Stimulated activated CD8-positive, alpha-beta memory T cell treated with anti-CD3 and anti-CD28 coated beads, Interleukin-12 subunit alpha, Interleukin-12 subunit beta, amount 100 ng/mL, for 4 hours (primary cell): ENCODE measurements at places on chromosomes 3 and 15.

DNA sequence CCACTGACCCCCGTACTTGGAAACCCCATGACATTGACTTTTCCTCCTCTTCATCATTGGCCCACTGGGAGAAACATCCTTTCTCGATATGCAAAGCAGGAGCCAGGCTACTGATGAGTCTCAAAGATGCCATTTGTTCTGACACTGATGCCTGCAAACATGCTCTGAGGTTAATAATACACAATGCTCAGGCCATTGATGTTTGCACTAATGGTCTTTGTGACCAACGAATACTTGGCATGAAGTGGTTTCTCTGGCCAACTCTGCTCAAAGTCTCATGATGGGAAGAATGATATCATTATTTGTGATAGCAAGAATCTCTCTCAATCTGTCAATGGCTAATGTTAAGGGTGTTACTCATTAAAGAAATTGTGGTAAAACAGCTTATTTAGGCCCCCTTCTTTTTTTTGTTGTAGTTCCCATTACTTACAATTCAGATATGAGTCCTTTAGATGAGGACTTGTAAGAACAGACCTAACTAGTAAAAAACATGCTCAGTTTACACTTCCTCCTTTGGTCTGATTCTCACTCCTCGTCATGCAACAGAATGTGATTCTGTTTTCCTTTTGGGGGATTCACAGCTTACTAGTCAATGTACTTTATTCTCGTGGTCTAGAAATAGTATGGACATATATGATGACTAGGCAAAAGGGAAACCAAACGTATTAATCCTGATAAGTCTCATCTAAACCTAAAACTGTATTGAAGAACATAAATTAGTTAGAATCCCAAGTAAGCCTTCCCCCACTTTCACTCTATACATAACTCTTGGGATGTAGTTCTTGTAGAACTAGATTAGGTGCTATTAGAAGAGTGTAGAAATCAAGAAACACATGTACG lies 488.8 kb upstream of the DPPA4 start:
- DNase-seq = no peak

- DNase-seq = peak; percentile 55
Measured at GRCh38 chr15:31365655-31366127, 39.1 kb downstream of the KLF13 start.

DNA sequence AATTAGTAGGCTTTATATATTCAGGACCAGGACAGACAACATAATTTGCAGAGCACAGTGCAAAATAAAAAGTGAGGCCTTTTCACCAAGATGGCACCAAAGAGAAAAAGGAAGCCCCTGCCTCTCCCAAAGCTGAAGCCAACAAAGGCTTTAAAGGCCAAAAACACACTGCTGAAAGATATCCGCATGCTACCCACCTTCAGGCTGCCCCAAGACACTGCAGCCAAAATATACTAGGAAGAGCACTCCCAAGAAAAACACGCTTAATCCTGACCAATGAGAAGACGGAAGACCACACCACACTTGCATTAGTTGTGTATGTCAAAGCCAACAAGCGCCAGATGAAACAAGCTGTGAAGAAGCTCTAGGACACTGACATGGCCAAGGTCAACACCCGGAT lies 38.0 kb downstream of the PIK3CB start:
- DNase-seq = no peak

- DNase-seq = no peak
Measured at GRCh38 chr3:76873532-76874242, 166.2 kb upstream of the ROBO2 start.

GRCh38 chr15:35986191-35986721 lies 440.3 kb upstream of the DPH6 start:
- no peak for DNase-seq

DNA sequence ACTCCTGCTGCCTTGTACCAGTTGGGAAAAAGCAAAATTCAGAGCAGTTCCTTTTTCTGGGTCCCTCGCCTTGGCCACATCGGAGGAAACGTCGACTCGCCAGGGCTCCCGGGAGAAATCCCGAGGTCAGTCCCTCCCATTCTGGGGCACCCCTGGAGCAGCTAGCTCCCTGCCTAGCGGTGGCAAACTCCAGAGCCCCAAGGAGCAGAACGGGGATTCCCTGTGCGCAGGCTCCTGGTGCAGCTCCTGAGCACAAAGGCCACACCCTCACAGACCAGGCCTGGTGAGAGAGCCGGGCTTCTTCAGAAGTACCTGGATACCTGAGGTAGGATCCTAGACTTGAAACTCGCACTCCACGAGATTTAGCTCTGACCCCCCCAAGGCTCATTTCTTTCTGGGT lies 2.6 kb downstream of the LRRC3B start:
- no peak for DNase-seq

- DNase-seq = no peak
Measured at GRCh38 chr3:98513091-98513511, 9.6 kb downstream of the CLDND1 start.

- DNase-seq = no peak
Measured at GRCh38 chr3:98628317-98628716, 34.9 kb upstream of the CPOX start.
